H4 (cell line): ENCODE measurements at places on chromosomes 1 and 21.

- DNase-seq, result peak; percentile 69
These were observed 29.3 kb downstream of the AK2 start for GRCh38 chr1:33007190-33008050.

DNA sequence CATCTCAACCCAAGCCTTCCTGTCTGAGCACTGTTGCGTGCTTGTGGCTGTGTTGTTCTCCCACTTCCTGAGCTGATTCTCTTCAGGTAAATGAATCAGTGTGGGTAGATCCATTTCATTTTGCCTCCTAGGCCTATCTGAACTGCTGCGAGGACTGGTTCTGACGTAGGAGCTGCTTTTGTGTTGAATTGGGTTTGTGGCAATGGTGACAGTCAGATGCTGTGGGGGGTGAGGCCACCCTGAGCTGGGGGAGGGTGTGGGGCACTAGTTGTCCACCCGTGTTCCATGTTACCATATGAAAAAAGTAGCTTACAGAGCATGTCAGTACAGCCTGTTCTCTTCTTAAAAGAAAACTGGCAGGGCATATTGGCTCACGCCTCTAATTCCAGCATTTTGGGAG, 81.5 kb downstream of the MRPS6 start:
- DNase-seq, result no peak

GRCh38 chr1:223551610-223552009, 113.9 kb downstream of the CAPN8 start:
- peak; percentile 29 for DNase-seq

DNA sequence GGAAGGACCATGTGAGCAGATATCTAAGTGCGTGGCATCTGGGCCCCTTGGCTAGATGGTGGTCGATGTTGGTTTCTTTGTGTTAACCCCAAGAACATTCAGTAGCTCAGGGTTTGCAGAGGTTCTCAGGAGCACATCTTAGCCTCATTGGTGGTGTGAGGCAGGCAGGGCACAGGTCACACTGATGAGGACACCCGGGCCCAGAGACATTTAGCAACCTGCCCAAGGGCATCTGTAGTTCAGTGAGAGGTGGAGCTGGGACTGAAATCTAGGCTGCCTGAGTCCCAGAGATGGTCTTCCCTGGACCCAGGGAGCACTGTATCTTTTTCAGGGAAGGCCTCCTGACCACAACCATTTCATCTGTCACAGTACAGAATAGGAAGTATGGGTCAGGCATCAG, 859 bp upstream of the SLC5A9 start:
- DNase-seq, result no peak

DNA sequence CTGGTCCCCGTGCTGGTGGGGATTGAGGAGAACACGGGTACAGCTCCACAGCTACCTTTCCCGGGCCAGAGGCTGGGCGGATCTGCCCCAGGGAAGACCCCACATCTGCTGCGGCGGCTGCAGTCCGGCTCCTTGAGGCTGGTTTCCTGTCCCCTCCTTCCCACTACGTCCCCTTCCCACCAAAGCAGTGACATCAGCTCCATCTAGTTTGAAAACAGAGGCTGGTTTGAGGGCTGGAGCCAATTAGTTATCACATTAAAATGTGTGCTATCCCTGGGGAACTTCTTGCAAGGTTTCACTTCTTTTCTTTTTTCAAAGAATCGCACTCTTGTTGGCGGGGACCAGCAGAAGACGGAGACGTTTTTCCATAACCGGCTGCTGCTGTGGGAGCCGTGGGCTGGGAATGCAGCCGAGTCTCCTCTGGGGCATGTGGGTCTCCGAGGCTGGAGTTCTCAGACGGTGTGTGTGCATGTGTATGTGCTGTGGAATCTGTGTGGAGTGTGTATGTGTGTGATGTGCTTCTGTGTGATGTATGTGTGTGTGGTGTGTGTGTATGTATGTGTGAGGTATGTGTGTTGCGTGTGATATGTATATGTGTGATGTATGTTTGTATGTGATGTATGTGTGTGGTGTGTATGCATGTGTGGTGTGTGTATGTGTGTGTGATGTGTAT, 8.9 kb upstream of the PCBP3 start:
- DNase-seq, result peak; percentile 3

DNA sequence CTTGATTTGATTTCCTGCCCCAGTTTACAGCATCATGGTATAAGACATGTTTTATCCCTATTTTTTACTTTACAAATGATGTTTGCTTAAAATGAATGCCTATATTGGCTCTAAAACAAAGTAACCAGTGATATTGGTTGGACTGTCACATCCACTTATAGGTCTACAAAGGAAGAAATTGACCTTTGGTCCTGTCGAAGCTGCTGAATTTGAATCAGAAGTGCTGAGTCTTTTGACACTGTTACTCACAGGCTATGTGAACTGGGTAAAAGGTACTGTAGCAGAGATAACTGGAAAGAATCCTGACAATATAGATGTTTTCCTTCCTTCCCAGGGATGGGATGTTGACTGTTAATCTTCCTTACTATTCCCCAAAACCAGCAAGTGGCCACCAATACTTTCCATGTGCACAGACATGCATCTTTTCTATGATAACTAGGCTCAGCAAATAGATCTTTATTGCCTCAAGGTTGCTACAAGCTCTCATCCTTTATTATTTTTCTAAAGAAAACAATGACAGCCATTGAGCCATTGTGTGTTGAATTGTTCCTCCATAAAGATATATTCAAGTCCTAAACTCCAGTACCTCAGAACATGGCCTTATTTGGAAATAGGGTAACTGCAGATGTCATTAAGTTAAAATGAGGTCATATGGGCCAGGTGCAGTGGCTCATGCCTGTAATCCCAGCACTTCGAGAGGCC, 175.9 kb upstream of the NR5A2 start:
- no peak for DNase-seq
